ENCODE measurements at places on chromosomes 16 and 17. TPM values are rescaled to one million over a fixed set of nuclear protein-coding genes. Genes with fewer than 3 reads are reported as not detected.

The SYNGR3 gene
- total RNA-seq, result 0.32 TPM

The CSHL1 gene
- total RNA-seq, result not detected

DNA sequence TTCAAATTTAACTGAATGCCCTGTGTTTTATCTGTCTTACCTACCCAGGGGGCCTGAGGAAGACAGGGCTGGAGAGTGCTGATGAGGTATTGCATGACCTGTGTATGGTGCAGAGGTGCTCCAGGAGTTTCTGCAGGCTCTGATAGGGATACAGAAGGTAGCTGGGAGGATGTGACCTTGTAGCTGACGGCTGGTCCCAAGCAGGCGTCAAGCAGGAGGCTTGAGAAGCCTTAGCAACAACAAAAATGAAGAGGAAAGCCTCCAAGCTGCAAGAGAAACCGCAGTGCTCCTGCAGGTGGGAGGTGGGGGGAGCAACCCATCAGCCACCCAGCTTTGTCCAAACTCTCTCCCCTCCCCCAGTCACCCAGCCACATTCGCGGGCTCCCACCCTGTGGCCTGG lies 40.4 kb downstream of the LAT start:
- DNase-seq, result no peak

The IKZF3 gene
- 0.22 TPM for total RNA-seq

GRCh38 chr16:7330709-7331108 lies 1.9 kb upstream of the RBFOX1 start:
- no peak for DNase-seq

GRCh38 chr16:67384778-67385510 lies 8.4 kb downstream of the TPPP3 start:
- DNase-seq, result no peak

Measured in Right ventricle myocardium superior (tissue), 1 donor.